CD4-positive, alpha-beta T cell treated with Interleukin-6 at 100 ng/mL for 8 hours (primary cell): ENCODE measurements at places on chromosomes 16 and 17.
A peak's percentile ranks its signal among the peaks of the same experiment; 100 is the strongest.

DNA sequence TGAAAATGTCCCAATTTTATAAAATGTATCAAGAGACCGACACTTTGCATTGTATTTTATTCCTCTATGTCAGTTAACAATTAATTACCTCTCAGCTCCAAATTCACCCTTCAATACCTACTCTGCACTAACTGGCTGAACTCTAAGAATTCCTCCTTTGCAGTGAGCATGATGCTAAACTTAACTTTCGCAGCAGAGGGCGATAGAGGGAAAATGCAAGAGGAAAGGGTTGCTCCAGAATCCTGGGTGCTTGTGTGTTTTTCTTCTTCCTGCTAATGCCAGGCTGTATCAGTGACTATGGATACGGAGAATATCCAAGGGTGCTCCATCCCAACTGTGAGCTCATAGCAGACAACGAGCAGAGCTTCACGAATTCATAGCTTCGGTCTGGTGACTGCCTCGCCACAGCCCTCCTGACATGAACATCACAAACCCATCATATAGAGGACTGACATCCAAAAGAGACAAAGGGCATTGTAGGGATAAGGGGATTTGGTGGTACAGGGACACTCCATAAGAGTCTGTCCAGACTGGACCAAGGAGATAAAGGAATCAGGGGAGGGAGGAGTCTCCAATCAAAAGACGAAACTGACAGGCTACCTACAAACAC is 172.9 kb downstream of the STX8 start:
- no peak for DNase-seq

DNA sequence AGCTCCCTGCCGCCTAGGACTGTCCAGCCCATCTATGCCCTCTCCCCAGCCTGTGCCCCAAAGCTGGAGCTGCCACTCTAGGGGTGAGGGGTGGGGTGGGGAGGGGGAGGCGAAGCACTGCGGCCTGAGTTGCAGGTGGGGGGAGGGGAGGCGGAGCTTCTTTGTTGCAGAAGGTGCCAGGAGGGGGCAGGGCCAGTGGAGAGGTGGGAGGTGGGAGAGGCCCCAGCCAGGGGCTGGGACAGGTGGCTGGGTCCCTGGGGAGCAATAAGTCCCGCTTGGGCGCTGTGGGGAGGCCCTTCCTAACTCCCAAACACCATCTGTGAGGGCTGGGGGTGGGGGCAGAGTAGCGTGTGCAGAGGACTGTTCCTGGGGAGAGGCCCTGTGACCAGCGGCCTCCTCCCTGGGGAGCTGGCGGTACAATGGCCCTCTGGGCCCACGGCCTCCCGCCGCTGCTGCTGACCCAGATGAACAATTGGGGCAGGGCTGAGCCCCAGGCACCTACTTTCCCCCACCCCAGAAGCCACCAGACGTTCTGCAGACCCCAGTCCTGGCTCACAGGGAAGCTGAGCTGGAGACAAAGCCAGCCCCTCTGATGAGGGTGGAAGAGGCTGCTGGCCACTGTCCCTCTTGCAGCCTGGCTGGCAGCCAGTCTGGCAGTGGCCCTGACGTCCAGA is 2.2 kb upstream of the NTN3 start:
- DNase-seq, result no peak

GRCh38 chr16:89670496-89671431 is 13.1 kb downstream of the SPATA33 start:
- DNase-seq, result no peak

- DNase-seq, result peak; percentile 57
Observed at GRCh38 chr17:72726936-72727335, 365.6 kb downstream of the SLC39A11 start.

DNA sequence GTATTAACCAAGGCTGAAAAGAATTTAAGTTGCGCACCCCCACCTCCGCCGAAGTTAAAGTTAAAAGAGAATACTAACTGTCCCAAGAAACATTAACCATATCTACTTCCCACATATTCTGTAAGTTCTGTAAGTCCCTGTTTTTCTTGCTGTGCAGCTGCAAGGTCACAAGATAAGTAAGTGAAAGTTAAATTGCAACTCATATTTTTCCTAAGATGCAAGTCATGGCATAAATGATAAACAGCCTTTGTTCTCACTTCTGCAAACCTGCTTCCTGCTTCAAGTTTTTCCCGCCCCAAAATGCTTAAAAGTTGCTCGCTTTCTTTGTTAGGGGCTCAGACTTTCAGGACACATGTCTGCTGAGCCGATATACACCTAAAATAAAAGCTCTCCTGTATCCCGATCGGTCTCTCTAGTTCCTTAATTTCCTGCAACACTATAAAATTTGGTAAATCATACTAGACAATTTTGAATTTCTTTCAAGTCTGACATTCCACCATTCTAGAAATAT is 32.6 kb upstream of the ABCA9 start:
- DNase-seq, result no peak

DNA sequence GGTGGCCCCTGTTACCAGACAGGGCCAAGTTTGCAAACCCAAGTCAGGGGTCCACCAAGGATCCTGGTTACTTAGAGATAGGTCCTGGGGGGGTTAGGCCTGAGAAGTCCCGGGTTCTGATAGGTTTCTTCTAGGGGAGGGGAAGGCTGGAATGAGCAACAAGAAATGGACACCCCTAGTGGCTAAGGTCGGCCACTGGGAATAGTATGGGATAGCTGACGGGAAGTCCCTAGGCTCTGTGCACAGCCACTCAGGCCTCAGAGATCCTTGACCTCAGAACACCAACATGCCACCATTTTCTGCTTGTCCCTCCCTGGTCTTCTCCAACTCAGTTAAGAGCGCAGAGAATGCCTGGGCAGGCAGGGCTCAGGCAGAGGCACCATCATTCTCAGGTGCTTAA is 13.4 kb downstream of the TK2 start:
- no peak for DNase-seq

- no peak for DNase-seq
Observed at GRCh38 chr16:4184038-4184702, 57.7 kb downstream of the SRL start.

- no peak for DNase-seq
Observed at GRCh38 chr16:35298460-35299243, 1839.2 kb downstream of the TP53TG3F start.

- DNase-seq, result peak; percentile 78
Observed at GRCh38 chr17:78378225-78379130, at the start of gene PGS1. PGS1 (plus strand) TSS chr17:78378649; CDS start chr17:78378666, 17 bp downstream.

GRCh38 chr16:86294535-86295196 is 215.7 kb upstream of the FOXF1 start:
- DNase-seq, result no peak

GRCh38 chr17:13268791-13269595 is 251.2 kb upstream of the ELAC2 start:
- no peak for DNase-seq

GRCh38 chr17:71109697-71110096 is 940.4 kb downstream of the KCNJ2 start:
- DNase-seq, result no peak

DNA sequence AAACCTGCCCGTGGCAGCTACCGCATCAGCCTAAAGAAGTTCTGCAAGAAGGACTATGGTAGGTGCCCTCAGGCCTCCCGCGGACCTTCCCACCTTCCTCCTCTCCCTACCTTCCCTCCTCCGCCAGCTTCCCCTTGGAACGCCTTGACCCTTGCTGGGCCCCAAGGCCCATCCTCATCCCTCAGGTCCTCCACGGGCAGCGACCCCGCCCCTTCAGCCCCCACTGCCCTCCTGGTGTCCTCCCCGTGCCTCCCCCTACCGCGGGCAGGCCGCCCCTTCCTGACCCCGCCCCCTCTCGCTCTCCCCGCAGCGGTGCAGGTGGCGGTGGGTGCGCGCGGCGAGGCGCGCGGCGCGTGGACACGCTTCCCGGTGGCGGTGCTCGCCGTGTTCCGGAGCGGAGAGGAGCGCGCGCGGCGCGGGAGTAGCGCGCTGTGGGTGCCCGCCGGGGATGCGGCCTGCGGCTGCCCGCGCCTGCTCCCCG is 1.4 kb upstream of the TBC1D24 start:
- no peak for DNase-seq

DNA sequence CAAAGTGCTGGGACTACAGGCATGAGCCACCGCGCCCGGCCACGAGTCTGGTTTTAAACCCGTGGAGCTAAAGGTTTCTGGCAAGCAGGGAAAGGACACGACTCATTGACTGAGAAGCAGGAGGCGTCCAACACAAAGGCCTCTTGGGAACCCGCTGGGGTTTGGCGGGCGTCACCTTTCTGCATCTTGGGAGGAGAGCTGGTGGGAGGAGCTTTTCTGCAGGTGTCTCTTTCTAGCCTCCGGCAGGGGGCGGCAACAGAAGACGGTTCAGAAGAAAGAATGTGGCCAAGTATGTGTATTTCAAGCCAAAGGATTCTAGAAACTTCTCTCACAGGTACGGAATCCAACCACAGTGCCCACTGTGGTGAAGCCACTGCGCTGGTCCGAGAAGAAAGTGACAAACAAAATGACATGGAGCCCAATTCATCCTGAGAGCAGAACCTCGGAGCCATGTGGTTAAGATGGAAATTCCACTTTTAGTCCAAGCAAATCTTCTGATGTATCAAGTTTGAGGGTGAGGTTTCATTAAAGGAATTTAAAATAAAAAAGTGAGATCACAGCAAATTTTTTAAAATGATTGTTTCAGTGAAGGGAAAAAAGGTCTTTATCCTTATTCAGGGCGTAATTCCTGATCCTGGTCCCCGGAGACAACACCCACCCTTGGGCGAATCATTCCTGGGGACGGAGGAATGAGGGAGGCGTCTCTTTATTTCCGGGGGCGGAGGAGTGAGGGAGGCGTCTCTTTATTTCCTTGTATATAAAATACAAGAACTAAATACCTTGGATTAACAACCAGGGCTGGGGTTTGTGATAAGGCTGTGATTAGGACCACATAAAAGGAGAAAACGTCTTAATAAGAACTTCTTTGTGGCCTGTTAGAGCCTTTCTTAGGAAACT is 97.6 kb downstream of the MRM3 start:
- DNase-seq, result peak; percentile 61

- no peak for DNase-seq
Observed at GRCh38 chr16:82113741-82114140, 56.3 kb downstream of the MPHOSPH6 start.

DNA sequence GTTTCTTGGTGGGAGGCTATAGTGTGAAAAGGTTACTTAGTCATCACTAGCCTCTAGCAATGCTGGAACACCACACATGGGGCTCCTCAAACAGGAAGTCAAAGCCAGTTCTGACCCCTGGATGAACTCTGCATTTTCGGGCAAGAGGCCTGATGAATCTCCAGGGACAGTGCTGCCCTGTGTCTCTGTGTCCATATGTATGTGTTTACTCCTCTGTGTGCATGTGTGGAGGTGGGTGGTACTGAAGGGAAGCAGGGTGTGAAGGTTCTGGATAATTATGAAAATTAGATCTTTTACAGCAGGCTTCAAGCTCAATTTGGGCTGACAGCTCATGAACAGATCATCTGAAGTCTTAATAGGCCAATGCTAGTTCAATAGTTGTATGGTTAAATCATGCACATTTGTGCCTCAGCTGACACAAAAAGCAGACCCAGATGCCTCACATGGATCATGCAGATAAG is 133.6 kb downstream of the SNX11 start:
- no peak for DNase-seq

GRCh38 chr16:1335996-1336395 is 2.6 kb downstream of the BAIAP3 start:
- DNase-seq, result no peak

- DNase-seq, result no peak
Observed at GRCh38 chr16:2159175-2159838, 3.7 kb downstream of the TRAF7 start.

DNA sequence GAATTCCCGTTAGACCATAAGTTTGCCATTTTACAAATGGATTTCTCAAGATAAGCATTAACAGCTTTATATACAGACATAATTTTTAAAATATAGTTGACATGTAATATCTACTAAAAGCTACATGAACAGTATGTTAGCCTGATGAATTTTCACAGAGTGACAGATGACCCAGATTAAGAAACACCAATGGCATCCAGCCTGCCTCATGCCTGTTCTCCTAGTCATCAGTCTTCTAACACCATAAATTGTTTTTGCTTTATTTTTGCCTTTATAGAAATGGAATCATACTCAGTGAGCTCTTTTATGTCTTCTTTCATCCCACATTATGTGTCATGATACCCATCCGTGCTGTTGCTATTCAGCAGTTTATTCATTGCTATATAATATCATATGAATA is 80.0 kb downstream of the ATF7IP2 start:
- DNase-seq, result no peak

DNA sequence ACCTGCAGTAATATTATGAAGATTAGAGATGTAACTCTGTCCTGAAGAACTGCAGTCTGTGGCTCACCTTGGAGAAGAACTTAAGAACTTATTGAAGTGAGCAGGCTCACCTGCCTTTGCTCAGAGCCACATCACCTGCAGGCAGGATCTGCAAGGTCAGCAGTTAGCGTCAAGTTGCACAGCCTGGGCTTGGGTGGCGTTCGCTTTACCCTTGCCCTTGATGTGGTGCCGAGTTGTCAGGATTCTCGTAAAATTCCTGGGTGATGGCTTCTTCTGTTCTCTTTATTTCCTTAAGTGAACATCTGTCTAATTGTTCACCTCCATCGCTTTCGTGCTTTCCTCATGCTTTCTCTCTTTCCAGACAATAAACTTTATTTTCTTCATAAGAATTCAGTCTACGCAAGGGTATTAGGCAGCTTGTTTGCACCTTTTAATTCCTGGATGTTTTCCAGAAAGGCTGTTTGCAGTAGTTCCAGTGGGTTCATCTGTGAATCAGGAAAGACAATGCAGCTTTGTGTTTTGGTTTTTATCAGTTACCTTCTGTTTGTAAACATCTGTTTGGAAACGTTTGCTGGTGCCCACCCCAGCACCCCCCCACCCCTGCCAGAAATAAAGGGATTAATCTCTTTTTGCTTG is 254.3 kb downstream of the WWOX start:
- DNase-seq, result no peak

DNA sequence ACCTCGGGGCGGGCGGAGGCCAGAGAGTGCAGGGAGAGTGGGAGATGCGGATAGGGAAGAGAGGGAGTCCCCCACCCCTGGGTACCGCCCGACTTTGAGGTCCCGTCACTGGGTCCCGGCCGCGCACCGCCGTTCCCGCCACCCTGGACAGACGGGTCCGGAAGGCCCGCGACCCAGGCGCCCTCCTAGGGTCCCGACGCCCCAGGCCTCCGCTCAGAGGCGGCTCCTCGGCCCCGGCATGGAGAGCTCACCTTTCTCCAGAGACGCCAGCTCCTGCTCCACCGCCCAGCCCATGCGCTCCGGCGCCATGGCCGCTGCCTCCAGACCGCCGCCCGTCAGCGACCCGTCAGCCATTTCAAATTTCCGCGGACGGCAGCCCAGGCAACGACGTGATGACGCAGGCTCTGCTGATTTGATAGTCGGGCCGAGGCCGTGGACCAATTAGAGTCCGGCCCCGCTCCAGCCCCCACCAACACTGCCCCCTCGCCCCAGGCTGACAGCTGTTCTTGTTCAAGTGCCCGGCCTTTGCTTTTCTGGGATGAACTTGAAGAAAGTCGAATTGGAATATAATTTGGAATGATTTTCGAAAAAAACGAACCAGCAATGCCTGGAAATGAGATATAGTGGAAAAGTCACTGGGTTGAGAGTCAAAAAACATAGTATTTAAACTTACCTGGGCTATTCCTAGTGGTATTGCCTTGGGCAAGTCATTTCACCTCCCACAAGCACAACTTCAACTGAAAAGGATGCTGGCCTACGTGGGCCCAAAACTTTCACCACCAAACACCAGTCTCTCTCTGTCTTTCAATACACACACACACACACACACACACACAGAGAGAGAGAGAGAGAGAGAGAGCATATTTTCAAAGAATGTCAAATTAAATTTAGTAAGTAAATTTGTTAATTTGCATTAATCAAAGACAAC is at the start of gene SHCBP1:
Gene SHCBP1 (minus strand): TSS at position 374 of the 928 bp plus-strand sequence. CDS start 20 bp downstream, at position 354.
- peak; percentile 52 for DNase-seq
